GM12892 (cell line): ENCODE measurements at places on chromosomes 1 and 21.

DNA sequence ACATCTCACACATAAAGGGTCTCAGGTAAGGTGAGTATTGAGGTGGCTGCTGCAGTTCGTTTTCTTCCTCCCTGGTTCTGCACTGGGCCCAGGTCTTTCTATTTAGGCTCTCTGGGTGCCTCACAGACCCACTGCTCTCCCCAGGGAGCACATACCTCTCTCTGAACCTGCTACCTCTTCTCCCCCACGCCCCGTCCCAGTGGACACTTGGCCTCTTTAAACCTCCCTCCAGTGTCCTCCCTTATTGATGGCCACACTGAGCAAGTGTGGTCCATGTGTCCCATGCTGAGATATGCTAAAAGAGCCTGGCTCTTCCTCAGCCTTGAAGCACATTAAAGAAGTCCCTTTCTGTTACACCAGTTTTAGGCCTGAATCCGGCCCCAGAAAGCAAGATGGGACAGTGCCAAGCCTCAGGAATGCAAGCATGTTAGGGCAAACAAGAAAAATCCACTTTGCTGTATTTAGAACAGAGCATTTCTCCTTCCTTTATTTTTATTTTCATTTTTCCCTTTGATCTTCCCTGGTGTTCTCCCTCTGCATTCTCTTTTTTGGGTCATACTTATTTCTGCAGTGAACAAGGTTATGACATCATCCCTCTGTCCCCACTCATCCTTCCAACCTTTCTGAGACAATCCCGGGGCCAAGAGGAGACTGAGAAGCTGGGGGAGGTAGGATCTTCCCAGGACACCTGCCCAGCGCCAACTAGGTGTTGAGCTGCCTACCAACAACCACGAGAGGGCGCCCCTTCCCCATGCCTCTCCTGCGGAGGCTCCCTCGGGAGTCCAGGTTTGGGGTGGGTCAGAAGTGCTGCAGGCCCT is 5.0 kb upstream of the CHI3L2 start:
- DNase-seq = peak; percentile 48

GRCh38 chr1:60141276-60141675 is 67.7 kb upstream of the C1orf87 start:
- no peak for DNase-seq

GRCh38 chr1:153678519-153679336 is at the start of gene NPR1:
Gene NPR1, plus strand, starts transcription at chr1:153678688. Its CDS starts 421 bp downstream, at chr1:153679109.
- peak; percentile 45 for DNase-seq

DNA sequence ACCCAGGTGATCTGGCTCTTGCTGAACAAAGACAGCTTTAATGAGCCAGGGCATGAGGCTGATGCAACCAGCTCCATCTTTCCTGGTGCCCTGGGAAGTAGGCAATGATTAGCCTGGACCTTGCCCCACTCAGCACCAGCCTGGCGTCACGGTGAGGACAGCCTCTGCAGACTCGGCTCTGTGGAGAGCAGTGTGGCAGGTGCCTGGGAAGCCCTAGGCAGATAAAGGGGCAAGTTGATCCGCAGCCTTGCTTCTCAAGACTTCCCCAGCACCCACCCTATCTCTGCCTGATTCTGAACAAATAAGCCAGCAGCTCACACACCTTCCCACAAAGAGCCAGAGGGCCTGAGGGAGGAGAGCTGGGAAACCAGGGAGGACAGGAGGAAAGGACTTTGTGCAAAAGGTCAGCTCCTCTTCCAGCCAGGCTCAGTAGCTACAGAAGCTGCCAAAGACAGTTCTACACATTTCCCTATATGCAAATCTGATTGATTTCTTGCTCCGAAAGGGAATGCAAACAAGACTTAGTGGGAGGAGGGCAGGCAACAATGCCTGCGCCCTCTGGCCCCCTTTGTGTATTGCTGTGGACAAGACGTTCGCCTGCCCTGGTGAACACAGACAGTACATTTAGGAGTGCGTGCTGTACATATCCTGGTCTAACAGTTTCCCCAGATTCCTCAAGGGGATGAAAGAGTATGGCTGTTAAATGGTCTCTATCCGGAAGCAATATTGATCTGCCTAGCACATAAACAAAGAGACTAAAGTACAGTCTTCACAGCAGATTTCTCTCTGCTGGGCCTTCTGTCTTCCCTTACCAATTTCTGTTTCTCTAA is 63.8 kb downstream of the BCAR3 start:
- no peak for DNase-seq

DNA sequence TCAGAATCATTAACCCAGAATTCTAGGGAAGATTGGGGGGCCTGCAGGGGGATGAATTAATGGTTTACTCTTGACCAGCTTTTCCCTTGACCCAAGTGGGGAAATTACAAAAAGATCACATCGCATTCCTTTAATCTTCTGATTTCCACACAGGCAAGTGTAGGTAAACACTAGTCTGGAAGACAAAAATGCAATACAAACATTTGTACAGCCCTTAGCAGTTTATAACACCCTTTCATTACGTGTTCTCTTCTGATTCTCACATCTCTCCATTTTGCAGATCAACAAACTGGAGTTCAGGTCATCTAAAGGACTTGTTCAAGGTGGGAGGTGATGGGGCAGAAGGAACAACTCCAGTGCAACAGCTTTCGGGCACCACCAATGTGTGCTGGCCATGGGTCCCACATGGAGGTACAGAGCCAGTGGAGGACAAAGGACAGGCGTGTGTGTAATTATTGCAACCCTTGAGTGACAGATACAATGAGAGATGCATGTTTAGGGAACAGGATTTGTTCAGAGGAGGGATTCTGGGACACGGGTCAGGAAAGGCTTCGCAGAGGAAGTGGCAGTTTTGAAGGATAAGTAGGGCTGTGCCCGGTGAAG is 20.4 kb downstream of the ATF3 start:
- no peak for DNase-seq

DNA sequence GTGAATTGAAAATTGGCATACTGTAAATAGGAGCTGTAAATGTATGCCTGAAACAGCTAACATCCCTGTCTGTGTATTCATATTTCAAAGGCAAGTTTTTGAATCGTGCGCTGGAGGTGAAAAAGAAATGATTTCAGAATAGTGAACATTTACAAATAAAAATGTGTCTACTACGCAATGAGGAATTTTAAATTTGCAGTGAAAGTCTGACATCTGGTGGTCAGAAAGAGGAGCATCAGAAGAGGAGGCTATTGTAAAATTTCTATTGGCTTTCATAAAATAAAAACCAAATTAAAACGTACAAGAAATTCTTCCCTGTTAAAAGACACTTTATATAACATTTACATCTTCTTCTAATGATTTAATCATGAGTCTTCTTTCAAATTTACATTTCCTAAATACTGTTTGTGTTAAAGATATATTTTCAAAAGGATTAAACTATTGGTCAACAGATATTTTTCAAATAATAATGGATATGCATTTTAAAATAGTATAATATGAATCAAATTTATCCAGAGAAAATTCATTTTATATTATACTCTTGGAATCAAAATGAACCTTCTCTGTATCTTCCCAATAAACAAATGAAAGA is 113.7 kb upstream of the RRP15 start:
- DNase-seq = no peak
